ENCODE measurements at places on chromosomes 13 and 19.
A peak's percentile ranks its signal among the peaks of the same experiment; 100 is the strongest.

DNA sequence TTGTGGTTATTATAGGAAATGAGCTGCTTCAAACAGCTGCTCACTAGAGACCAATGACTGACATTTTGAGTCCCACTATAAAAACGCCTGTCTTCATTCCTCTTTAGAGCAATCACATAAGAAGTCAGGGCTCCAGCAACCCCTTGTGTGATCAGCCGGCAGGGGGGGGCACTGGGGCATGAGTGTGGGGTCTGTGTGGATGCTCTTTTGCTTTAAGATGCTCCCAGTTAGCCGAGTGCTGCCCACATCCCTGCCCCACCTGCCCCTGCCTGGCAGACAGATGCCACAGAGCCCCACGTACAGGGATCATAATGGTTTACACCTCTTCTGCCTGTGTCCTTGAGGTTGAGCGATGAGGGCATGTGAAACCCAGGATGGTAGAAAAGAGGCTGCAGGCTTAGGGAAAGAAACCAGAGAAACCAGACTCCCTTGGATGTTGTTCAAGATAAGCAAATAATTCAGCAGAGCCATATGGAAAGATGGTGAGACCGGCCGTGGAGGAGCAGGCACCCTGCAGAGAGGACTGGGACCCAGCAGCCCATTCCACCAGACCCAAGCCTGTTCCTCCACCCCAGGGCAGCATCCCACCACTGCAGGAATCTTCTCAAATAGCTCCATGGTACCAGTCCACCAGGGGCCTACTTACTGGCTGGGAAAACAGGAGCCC lies 55.4 kb downstream of the CHST8 start:
- no peak for DNase-seq

- DNase-seq: no peak
Observed at GRCh38 chr13:97124915-97125809, 97.0 kb upstream of the MBNL2 start.

- peak; percentile 80 for DNase-seq
Observed at GRCh38 chr19:8609279-8610040, 1.1 kb downstream of the ADAMTS10 start.

DNA sequence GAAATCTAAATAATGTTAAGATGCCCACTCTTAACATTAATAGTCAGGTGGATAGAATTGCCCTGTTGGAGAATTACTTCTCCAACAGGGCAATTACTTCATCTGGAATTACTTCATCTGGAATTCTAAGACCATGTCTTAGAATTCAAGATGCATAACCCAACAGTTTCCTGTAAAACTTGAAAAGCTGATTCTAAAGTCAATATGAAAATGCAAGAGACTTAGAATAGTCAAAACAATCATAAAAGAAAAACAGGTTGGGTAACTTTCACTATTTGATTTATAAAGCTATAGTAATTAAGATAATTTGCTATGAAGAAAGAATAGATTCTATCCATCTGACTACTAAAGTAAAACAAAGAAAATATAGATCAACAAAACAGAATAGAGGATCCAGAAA lies 75.2 kb downstream of the ABCC4 start:
- no peak for DNase-seq

- no peak for DNase-seq
Observed at GRCh38 chr19:34734537-34735103, 577 bp downstream of the ZNF181 start.

Measured in AG08396 (cell line).